ENCODE measurements at places on chromosomes 11 and 22. TPM values are rescaled to one million over a fixed set of nuclear protein-coding genes. Genes with fewer than 3 reads are reported as not detected.

DNA sequence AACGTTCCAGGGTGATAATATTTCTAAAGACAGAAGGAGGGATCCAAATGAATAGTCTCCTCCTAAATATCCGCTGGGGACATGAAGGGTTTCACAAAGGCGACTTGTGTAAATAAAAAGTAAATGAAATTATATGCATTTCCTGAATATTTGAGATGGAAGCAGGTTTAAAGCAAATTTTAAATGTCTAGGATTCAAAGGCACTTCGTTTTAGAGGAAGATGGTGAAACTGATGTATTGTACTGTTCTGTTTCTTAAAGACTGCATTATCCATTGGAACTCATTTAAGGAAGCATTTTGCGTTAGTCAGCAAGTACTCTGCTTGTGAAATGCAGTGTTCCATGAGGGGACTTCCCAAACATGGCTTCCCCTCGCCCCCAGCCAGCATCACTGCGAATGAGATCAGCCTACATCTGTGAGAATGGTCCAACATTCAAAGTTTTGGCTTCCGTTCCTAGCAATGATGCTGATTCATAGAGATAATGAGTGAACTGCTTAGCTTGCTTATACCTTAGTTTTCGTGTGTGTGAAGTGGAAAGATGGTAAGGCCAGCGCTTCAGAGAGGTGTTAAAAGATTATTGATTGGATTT lies 1.5 kb downstream of the RAB39A start:
- no peak for DNase-seq

GRCh38 chr11:75273411-75274391 lies 33.1 kb downstream of the TPBGL start:
- DNase-seq = peak; percentile 82

GRCh38 chr11:122756417-122756816 lies 81.9 kb upstream of the CRTAM start:
- no peak for DNase-seq

CNTF gene
- 2.2 TPM for total RNA-seq

OR8D1 gene
- total RNA-seq = not detected

DNA sequence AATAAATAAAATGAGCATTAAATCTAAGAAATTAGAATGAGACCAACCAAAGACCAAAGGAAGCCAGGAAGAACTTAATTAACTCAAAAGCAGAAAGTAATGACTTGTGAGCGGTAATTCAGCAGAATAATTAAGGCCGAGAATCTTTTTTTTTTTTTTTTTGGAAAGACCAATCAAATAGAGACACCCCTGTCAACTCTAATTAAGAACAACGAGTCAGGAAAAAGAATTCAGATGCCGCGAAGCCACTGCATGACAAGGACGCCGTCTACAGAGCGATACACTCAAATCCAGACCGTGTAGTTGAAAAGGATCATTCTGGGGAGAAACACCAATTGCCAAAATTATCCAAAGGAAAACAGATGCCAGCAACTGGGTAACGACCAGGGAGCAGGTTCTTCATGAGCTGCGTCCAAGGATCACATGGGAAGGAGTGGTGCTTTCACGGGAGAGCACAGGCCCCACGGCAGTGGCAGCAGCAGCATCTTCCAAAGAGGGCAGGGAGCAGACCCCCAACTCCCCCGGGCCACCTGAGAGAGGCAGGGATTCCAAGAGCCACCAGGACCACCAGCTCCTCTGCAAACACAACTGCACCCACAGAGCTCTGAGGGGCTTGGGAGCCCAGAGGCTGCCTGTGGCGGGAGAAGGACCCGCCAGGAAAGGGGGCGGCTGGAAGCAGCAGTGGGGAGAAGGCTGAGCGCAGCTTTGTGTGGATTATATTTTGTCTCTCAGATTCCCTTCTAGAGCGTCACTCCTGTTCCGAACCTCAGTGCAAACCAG lies 469.8 kb downstream of the BRD1 start:
- DNase-seq = peak; percentile 67

GRCh38 chr22:46125816-46126765 lies 24.2 kb upstream of the PPARA start:
- no peak for DNase-seq

CASP1 gene
- 25.0 TPM for total RNA-seq

TRPC6 gene
- 2.6 TPM for total RNA-seq

- no peak for DNase-seq
These were observed 32.2 kb upstream of the PTPRJ start for GRCh38 chr11:47948137-47948536.

DNA sequence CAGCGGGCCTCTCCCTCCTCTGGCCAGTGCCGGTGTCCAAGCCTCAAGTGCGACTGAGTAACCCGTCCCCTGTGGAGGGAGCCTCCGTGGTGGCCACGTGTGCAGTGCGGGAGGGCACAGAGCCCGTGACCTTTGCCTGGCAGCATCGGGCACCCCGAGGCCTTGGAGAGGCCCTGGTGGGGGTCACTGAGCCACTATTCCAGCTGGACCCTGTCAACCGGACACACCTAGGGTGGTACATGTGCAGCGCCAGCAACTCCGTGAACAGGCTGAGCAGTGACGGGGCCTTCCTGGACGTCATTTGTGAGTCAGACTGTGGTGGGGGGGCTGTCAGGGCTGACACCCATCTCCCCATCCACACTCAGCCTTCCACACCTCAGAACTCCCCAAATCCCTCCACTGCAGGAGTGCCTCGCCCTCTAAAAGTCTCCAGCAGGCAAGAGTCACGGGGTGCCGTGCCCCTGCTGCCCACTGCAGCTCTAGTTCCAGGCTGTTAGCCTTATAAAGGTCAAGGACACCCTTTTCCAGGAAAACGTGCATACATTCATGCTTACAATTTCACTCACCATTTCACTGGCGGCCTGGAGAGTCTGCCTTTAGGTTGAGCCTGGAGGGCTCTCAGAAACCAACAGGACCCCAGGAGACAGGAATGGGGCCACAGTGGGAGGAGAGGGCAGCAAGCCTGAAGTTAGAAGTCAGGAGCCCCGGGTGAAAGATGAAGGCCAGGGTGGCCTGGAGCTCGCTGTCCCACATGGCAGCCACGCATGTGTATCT lies 2.6 kb downstream of the VSIG10L2 start:
- DNase-seq = peak; percentile 49

GGT1 gene
- total RNA-seq = 4.0 TPM

GRCh38 chr11:116932181-116932580 lies 94.8 kb upstream of the APOA1 start:
- no peak for DNase-seq

GRCh38 chr11:92152245-92152644 lies 72.4 kb upstream of the FAT3 start:
- DNase-seq = no peak

DNA sequence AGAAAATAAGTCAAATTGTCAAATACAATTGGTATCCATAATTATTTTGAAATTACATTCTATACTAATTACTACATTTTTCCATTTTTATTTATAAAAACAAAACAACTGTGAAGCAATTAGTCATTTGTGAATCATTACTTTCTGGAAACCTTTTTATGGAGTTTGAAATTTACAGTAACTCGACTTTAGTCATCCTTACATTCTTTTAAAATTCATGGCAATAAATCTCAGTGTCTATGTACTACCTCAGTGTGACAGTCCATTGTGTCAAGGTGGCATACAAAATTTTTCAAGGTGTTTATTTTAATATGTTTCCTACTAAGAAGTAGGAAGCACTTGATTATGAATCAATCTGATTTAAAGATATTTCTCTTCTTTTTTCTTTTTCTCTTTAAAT lies 1949.4 kb upstream of the RAG2 start:
- DNase-seq = no peak

KIF18A gene
- total RNA-seq = 0.32 TPM

DNA sequence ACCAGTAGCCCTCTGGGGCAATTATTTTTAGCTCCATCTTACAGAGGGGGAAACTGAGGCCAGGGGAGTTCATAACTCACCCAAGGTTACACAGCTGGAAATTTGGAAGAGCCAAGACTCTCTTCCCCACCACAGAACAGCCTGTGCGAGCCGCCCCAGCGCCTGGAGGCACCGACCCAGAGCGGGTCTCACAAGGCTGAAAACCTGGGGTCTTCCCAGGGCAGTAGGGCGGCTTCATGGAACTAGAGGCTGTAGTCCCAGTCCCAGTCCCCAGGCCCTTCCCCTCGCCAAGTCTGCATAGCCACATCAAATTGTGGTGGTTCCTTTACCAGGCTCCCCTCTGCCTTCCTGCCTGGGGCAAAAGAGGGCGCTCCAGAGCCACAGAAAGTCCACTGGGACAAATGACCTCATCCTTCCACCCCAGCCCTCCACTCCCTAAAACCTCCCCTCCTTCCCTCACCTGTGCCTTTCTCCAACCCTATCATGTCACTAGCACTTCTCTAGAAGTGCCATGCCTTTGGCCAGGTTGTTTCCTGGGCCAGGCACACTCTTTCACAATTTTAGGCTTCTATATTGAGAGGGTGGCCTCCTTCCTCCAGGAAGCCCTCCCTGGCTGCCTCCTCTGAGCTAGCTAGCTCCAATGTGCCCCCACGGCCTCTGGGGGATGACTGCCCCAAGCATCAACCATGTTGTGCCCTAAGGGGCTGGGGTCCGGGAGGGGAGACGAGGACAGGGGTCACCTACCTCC lies 15.2 kb upstream of the CDC42EP1 start:
- DNase-seq = no peak

GRCh38 chr11:131356206-131356605 lies 14.2 kb upstream of the NTM start:
- DNase-seq = no peak

- DNase-seq = no peak
These were observed 1.2 kb downstream of the FAM89B start for GRCh38 chr11:65573391-65574079.

DNA sequence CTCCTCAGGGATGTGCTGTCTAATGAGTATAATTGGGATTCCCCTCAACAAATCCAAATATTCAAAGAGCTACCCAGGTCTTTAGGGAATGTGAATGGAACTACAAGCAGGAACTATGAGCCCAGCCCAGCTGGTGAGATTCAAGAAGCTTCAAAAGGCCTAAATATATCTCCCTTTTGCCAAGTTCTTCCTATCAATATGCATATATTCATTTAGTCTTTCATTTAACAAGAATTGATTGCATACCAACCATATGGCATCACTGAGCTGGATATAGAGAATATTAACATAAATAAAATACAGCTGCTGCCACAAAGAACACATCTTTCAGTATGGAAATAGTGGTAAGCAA lies 58.9 kb upstream of the PRSS23 start:
- DNase-seq = no peak

DRD4 gene
- total RNA-seq = 0.71 TPM

FOSL1 gene
- total RNA-seq = 58.3 TPM

DNA sequence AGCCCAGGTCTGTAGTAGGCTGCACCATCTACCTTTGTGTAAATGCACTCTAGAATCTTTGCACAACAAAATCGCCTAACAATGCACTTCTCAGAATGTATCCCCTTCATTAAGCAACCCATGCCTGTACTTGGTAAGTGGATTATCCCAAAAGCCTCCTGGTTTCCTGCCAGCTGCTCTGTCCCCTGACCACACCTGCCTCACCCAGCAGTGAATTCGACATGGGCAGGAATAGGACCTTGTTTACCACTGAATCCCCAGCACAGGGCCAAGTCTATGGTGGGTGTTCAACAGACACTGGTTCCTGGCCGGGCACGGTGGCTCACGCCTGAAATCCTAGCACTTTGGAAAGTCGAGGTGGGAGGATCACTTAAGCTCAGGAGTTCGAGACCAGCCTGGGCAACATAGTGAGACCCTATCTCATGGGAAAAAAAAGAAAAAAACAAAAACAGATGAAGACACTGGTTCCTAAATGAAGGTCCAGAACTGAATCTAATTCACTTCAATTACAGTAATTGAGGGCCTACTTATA lies 5.1 kb upstream of the SYCE3 start:
- no peak for DNase-seq

DNA sequence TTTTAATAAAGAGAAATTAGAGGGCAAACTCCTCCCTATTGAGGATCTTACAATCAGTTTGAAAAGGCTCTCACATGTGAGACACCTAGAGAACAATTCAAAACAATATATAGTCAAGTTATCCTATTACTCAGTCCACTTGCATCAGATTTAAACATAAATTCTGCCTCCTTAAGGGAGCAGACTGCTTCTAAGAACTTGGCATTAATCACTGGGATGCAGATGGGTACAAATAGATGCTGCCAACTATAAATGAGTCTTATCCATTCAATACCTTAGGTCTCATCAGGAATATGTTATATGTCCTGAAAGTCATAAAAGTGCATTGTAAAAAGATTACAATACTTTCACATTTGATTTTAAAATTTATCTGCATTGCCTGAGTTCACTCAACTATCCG lies 269.3 kb upstream of the KIRREL3 start:
- no peak for DNase-seq

USP2 gene
- total RNA-seq = 4.2 TPM

OR51I1 gene
- not detected for total RNA-seq

NAALADL1 gene
- 15.2 TPM for total RNA-seq

DNA sequence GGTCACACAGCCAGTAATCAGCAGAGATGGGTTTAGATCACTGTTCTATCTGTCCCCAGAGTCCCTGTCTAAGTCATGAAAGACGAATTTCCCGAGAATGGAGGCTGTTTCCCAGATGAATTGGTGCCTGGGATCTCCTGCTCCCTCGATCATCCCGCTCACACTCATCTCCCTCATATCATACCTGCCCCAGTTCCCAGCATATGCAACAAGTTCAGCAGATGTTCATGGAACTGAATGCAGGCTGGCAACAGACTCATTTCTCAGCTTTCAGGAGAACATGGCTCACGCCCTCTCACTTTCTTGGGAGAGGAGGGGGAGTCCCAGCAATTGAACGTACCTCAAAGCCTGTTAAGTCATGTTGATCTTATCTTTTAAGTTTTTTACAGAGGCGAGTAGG lies 22.1 kb downstream of the CD6 start:
- no peak for DNase-seq
